T-cell (primary cell): ENCODE measurements at places on chromosomes 2 and 18. TPM values are rescaled to one million over a fixed set of nuclear protein-coding genes. Genes with fewer than 3 reads are reported as not detected.

GRCh38 chr2:137964859-137965459, 686 bp downstream of the HNMT start:
- no peak overlapping the region for H3K4me3 ChIP-seq
- DNase-seq = no peak
- no peaks in the 10 kb centered on the region for H3K4me1 ChIP-seq
- no peak overlapping the region for H3K27ac ChIP-seq
- H3K36me3 ChIP-seq = no peaks in the 10 kb centered on the region

DNA sequence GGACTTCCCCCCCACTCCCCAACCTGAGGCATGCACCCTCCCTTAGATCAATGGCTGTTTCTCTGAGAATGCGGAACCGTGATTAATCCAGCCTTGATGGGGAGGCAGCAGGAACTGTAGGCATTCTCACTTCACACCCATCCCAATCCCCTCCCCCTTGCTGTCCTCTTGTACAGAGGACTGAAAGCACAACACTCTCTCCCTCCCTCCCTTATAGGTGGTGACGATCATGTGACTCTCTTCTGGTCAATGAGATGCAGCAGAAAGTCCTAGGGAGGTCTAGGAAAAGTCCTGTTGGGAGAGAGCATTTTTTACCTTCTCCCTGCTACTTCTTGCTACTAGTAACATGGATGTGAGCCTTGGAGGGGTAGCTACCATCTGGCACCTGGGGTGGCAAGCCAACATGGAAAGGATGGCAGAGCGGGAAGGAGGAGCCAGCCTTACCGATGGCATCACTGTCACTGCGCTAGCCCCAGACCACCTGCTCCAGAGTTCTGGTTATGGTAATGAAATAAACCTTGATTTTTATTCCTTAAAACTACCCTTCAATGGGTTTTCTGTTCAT, 106.9 kb downstream of the MSH2 start:
- H3K27ac ChIP-seq = no peak overlapping the region
- no peaks in the 10 kb centered on the region for H3K27me3 ChIP-seq
- no peaks in the 10 kb centered on the region for H3K4me1 ChIP-seq
- no peak overlapping the region for H3K4me3 ChIP-seq

TMEM37 gene
- total RNA-seq = not detected

DNAH6 gene
- 0.56 TPM for total RNA-seq

PARD3B gene
- total RNA-seq = 1.9 TPM
